ENCODE measurements at places on chromosomes 5 and 9.

DNA sequence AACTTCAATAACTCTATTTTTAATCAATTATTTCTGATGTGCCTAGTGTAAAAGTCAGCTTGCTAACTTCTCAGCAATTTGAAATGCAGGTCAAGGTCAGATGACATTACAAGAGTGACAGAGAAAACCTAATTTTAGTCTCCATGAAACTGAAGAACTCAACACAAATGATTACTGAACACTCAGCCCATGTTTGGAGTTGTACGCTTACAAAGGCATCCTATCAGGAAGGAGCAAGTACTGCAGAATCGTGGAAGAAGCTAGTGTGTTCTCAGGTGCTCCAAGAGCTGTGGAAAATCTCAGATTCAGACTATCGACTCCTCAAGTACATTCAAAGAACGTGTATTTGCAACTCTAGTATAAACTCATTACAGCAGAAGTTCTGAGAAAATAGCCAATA, 526.7 kb downstream of the PDE4D start:
- DNase-seq: no peak

DNA sequence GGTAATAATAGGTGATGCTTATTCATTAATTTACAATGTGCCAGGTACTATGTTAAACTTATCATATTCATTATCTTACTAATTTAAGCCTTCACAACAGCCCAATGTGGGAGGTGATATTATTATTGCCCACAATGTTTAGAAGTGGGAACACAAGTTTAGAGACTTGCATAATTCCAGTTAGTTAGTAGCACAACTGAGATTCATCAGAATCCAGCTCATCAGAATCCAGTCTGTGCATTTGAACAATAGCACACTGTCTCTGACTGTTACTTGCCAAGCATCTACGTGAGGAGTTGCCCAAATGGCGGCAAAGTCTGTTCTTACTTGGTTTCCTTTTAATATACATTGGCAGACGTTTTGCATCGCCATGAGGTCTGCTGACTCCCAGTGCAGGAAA, 110.9 kb upstream of the BASP1 start:
- DNase-seq: no peak

DNA sequence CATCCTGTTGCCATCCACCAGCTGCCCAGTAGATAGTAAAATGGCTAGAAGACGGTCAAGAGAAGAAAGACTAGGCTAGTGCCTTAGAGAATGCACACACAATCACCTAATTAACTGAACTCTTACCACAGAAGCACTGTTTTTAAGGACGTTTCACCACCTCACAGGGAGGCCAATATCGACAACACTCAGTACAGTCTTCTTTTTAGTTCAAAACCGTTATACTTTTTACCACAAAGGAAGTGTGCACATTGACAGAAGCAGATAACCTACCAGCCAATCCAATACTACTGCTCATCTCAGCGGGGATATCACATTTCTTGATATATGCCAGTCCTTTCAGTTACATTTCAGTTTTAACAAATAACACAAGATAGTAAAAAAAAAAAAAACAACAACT, 122.3 kb downstream of the GNAQ start:
- peak; percentile 43 for DNase-seq

DNA sequence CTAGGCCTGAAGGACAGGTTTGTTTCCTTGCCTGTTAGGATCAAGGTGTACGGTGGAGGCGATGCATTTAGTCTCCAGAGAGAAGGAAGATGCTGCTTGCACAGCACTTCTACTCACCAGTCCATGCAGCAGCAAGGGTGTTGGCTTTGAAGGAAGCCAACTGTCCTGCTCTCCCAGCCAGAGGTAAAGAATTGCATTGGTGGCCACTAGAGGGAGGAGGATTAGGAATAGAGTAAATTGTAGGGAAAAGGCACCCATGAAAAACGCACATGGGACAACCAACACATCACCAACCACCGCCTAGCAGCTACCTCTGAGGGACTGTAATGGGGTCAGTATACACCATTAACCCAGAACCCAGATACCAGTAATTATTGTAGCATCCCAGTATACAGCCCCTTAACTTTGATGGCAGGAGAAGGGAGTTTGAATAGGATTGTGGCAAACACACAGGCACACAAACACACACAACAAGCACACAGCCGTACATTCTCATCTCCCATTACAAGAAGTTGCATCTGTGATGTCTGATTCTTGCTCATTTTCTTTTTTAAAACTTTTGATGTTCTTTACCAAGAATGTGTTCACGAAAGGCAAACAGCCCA, 267.7 kb downstream of the ADAMTS6 start:
- DNase-seq: no peak

DNA sequence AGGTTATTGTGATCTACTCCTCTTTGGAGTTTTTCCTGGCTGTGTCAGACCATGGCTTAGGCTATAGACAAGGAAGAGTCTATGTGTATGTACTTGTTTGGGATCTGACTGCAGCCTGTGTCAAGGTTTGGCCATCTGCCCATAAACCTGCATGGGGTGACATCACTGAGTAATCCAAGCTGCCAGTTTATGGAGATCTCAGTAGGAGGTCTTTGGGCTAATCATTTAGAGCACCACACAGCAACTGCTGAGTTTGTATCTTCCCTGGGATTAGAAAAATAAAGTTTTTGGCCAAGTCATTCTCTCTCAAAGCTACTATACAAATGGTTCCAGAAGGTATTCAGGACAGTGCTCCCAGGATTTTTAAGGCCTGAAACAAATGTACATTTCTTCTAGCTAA, 65.5 kb upstream of the HSPB3 start:
- DNase-seq: no peak

- DNase-seq: no peak
These were observed 280.8 kb upstream of the GRIA1 start for GRCh38 chr5:153209687-153210086.
